RWPE2 (cell line): ENCODE measurements at places on chromosomes 6 and 20.

DNA sequence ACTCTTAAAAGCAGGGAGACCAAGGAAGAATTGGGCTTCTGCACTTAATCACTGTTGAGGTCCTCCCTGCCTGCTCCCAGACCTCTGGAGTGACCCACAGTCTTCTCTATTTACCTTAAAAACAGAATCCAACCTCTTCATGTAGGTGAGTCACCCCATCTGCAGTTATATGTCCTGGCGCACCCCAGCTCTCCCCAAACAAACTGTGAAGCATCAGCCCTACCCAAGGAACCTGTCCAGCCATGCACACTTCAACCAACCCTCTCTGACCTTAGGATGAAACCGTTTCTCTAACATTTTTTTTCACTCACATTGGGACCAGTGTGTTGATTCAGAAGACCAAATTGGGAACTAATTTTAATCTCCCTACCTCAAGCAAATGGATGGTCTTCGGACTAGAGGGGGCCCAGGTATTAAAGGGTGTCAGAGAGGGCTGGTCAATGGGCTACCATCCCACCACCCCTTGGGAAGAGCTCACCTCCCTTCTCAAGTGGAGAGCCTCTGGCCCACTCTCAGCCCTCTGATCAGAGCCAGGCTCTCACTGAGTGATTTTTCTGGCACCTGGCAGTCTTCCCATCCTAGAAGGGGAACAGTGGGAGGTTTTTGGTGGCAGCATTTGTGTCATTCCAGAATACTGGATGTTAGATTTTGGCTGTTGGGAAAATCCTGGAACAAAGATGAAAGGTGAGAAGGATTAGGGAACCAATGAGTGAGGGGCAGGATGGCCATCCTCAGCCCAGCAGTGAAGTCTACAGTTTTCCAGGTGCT is 203.6 kb downstream of the LRFN2 start:
- no peak overlapping the region for H3K4me3 ChIP-seq
- H3K36me3 ChIP-seq: no peaks in the 10 kb centered on the region
- no peak for DNase-seq
- no peaks in the 10 kb centered on the region for H3K4me1 ChIP-seq

DNA sequence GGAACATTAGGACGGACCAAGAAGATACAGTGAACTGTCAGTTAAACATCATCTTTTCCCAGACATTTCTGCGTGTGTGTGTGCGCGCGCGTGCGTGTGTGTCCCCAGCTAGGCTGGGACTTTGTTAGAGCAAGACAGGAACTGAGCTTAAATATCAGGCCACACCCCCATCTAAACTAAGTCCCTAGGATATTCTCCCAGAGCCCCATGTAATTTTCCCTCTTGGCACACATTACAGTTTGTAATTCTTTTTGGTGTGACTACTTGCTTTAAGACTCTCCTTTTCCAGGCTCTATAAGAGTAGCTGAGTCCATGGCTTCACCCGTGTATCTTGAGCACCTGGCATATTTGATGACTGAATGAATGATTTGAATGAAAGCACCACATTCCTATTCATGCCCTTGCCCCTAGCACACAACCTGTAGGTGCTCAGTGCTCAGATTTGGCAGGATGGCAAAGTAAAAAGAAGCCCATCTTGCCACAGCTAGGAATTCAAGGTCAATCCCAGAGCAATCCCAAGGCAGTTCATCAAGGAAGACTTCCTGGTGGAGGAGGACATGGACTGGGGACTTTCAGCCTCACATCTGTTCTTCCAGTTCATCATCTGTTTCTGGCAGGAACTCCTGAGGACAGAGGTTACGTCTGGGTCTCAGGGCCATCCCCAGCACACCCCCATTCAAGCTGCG is 69.2 kb downstream of the MRPL14 start:
- H3K4me3 ChIP-seq: no peak overlapping the region
- H3K36me3 ChIP-seq: no peaks in the 10 kb centered on the region
- no peaks in the 10 kb centered on the region for H3K27me3 ChIP-seq
- peaks cover 76% of the 10 kb centered on the region for H3K4me1 ChIP-seq

DNA sequence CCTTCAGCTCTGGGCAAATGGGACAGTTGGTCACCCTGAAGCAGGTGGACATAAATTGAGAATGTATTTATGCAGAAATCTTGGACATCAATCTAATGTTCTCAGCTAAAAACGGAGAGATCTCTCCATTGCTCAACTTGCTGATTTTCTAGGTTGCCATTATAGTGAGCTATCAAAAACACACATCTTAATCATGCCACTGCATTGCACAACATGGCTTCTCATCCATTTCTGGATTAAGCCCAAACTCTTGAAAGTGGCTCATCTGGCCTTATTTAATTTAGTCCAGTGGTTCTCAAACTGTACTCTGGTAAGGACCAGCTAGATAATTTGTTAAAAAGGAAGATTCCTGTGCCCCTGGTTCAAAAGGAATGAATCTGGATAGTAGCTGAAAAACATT is 324.9 kb upstream of the CITED2 start:
- no peak overlapping the region for H3K27ac ChIP-seq
- H3K27me3 ChIP-seq: no peaks in the 10 kb centered on the region
- DNase-seq: no peak

DNA sequence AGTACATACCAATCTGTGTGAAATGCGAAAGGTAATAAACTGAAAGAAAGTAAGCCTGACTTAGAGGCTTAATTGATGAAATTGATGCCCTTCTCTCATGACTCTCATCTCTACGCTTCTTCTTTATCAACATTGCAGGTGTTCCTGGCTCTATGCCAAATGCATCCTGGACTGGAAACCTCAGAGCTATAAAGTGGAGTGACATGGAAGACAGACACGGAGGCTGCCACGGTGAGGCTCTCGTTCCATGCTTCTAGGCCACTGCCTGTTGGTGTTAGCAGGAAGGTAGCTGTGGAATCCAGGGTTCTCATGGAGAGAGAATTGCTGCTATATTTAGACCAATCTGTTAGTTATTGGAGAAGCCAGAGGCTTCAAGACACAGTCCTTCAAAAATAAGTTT is 73.2 kb downstream of the C6orf52 start:
- no peak for DNase-seq
- H3K4me1 ChIP-seq: no peaks in the 10 kb centered on the region
- H3K36me3 ChIP-seq: no peaks in the 10 kb centered on the region
- no peak overlapping the region for H3K27ac ChIP-seq
- H3K27me3 ChIP-seq: no peaks in the 10 kb centered on the region

- no peak overlapping the region for H3K27ac ChIP-seq
- no peaks in the 10 kb centered on the region for H3K27me3 ChIP-seq
- H3K4me1 ChIP-seq: no peaks in the 10 kb centered on the region
- no peak for DNase-seq
Observed at GRCh38 chr6:165745492-165745891, 82.5 kb upstream of the PDE10A start.

GRCh38 chr6:154479771-154480639 is 30.5 kb downstream of the CNKSR3 start:
- H3K36me3 ChIP-seq: no peaks in the 10 kb centered on the region
- no peak overlapping the region for H3K27ac ChIP-seq
- H3K4me1 ChIP-seq: no peaks in the 10 kb centered on the region

GRCh38 chr20:37343994-37344355 is 2.0 kb upstream of the SRC start:
- H3K27me3 ChIP-seq: no peaks in the 10 kb centered on the region
- no peak for DNase-seq
- H3K27ac ChIP-seq: peak overlapping the region; percentile 96
- H3K36me3 ChIP-seq: peaks cover 22% of the 10 kb centered on the region
- H3K4me1 ChIP-seq: peaks cover 31% of the 10 kb centered on the region

DNA sequence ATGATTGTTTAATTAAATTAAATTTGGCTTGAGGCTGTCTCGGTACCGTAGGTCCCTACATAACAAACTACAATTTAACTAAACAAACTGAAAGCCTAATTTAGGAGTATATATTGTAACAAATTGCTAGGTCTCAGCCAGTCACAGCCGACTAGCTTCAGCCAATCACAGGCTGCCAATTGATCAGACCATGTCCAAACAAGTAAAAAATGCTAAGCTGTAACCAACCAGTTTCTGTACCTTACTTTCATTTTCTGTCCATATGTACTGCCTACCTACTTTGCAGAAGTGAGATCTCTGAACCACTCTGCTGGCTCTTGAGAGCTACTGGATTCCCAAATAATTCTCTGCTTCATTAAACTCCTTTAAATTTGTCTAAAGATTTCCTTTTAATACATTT is 648.0 kb upstream of the GJE1 start:
- H3K27me3 ChIP-seq: no peaks in the 10 kb centered on the region
- H3K4me1 ChIP-seq: peaks cover 30% of the 10 kb centered on the region
- no peaks in the 10 kb centered on the region for H3K36me3 ChIP-seq
- DNase-seq: no peak
- peak overlapping the region; percentile 46 for H3K27ac ChIP-seq
- H3K4me3 ChIP-seq: no peak overlapping the region

DNA sequence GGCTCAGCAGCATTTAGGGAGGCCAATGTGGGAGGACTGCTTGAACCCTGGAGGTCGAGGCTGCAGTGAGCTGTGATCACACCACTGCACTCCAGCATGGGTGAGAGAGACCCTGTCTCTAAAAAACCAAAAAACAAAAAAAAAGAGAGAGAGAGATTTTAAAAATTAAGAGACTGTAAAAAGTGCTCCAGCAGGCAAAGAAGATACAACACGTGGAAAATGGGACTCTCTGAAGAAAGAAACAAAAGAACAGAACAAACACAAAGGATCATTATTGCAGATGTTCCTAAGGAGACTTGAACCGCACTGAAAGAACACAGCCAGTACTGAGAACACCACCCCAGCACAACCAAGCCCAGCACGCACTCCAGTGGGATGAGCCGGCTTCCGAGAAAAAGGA is 74.2 kb downstream of the TAF4 start:
- H3K4me1 ChIP-seq: no peaks in the 10 kb centered on the region
- peaks cover 83% of the 10 kb centered on the region for H3K36me3 ChIP-seq
- H3K4me3 ChIP-seq: no peak overlapping the region
- H3K27ac ChIP-seq: no peak overlapping the region
- DNase-seq: no peak
- H3K27me3 ChIP-seq: no peaks in the 10 kb centered on the region

- no peak for DNase-seq
- H3K27ac ChIP-seq: no peak overlapping the region
Observed at GRCh38 chr20:46994341-46994740, 99.7 kb downstream of the EYA2 start.
